ENCODE measurements at places on chromosomes 16 and 17.
A peak's percentile ranks its signal among the peaks of the same experiment; 100 is the strongest.

GRCh38 chr16:15785386-15786059 is 71.3 kb downstream of the MYH11 start:
- DNase-seq: no peak

GRCh38 chr17:32303781-32304288 is 38.1 kb downstream of the C17orf75 start:
- no peak for DNase-seq

GRCh38 chr16:14667347-14668266 is 26.5 kb downstream of the PLA2G10 start:
- DNase-seq: no peak

DNA sequence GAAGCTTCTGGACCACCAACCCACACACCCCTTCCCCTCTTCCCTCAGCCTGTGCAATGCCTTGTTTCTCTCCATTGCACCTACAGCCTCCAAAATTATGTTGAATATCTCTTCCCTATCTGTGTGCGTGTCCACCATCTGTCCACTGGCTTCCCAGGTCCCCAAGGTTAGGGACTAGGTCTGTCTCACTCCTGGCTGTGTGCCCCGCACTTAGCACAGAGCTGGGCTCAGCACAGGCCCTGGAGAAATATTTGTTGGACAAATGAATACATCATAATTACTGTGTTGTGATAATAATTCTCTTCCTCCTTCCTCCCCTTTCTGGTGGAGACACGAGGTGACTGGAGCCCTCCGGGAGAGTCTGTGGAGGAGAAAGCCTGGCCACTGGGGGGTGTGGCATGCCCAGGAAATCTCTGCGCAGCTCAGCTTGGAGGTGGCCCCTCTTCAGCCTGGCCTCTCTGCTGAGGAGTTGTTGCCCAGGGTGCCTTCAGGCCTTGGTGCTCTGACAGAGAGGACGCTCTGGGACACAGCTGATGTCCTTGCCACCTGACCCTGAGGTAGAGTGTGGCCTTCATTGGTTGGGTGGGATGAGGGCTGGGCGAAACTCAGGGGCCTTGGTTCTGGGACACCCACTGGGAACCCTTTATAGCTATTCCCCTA is 3.3 kb upstream of the BRD7 start:
- DNase-seq: no peak

GRCh38 chr16:58088091-58088490 is 41.1 kb downstream of the CFAP20 start:
- DNase-seq: no peak

GRCh38 chr16:26071101-26071866 is 379.5 kb downstream of the HS3ST4 start:
- no peak for DNase-seq

DNA sequence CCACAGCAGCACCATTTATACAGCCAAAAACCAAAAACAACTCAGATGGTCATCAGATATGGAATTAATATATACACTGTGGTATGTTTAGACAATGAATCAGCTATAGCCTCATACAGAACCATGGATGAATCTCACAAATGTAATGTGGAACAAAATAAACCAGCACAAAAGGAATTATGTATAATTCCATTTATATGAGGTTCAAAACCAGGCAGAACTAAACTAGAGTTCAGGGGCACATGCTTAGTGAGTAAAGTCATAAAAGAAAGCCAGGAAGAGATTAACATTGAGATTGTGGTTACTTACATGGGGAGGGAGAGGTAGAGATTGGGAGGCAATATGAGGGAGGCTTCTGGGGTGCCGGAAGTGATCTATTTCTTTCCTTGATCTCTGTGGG is 231.1 kb downstream of the COPRS start:
- DNase-seq: no peak

DNA sequence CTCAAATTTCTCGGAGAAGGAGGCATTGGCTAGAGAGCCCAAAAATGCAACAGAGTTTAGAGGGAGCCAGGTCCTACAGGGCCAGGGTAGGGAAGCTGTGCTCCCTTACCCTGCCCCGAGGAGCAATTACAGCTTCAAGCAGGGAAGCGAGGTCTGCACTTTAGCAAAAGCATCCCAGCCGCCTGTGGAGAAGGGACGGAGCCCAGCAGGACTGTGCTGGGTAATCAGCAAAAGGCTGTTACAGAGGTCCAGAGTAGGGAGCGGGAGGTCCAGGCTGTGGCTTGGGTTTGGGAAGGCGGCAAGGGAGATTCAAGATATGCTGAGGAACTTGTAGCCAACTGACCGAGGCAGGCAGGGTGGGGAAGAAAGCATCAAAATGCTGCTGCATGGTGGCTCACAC is 162.6 kb downstream of the TMEM132E start:
- no peak for DNase-seq

DNA sequence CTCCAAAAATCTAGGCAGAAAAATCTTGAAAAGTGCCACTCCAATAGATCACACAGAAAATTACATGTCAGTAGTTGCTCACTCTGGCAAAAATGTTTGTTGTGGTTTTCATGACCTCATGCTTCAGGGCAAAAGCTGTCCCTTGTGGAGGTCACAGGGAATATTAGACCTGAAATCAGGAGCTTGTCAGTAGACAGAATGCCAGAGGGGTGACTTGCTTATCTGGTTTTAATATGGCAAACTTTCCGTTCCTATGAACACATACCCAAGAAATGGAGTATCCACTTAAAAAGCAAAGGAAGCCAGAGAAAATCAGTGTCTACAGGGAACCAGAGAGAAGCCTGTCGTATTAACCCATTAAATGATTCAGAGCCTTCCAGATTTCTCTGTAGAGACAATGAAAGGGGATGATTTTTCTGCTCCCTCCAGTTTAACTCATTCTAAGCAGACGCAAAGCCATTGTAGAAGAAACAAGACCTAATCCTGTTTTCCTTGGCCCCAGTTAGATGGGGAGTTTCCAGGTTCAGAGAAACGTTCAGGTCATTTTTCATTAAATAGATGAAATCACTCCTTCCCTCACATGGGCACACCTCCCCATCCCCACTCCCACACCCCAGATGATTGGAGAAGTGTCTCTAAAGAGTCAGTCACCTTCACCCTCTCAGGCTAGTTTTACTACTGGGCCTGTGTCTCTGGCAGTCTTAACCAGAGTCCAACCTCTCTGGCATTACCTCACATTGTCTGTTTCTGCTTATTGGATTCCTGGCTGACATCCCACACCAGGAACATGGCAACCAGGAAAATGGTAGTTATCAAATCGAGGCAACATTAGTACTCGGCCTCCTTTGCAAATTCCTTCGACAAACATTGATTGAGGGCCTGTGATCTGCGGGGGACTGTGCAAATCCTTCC is 6.0 kb downstream of the SOX9 start:
- no peak for DNase-seq

DNA sequence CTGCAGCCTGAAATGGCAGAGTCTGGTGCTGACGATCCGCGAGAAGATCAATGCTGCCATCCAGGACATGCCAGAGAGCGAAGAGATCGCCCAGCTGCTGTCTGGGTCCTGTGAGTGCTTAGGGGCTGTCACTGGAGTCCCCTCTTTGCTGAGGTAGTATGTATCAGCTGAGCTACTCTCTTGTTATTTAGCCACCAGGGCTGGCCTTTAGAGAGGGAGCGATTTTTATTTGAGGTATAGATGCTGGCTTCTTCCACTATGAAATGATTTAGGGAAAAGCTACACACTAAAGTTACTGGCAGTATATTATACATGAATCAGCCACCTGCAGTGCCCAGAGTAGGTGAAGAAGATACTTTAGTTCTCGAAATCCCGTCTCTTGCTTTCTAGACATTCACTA is 2.6 kb downstream of the CDK5RAP3 start:
- no peak for DNase-seq

- DNase-seq: no peak
Measured at GRCh38 chr17:32275060-32276042, 9.7 kb downstream of the RHBDL3 start.

GRCh38 chr16:1425616-1426370 is 5.1 kb upstream of the PERCC1 start:
- DNase-seq: no peak

DNA sequence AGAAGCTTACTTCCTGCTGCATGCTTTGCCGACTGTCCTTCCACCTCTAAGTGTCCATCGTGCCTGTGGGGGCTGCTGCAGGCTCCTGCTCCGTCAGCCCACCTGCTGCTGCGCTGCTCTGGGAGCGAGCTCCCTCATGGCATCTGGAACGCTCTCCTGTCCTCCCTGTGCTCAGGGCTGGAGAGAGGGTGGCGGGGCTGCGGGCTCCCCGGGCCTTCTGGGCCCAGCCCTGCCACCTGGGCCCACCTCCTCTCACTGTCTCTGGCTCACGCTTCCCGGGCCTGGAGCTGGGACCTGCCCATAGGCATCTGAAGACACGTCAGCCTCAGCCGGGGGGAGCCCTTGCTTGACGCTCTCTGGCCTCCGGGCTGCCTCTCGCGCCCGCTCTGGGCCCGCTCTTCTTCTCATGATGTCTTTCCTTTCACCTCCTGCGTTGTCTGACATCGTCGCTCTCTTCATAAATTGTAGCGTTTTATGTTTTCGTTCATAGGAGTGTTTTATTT is 27.0 kb downstream of the NME3 start:
- no peak for DNase-seq

- no peak for DNase-seq
Measured at GRCh38 chr17:62566996-62567578, 60.4 kb upstream of the MRC2 start.

- DNase-seq: no peak
Measured at GRCh38 chr17:71764505-71764904, 356.3 kb upstream of the SOX9 start.

- DNase-seq: no peak
Measured at GRCh38 chr17:41629316-41629715, 4.9 kb upstream of the KRT17 start.

DNA sequence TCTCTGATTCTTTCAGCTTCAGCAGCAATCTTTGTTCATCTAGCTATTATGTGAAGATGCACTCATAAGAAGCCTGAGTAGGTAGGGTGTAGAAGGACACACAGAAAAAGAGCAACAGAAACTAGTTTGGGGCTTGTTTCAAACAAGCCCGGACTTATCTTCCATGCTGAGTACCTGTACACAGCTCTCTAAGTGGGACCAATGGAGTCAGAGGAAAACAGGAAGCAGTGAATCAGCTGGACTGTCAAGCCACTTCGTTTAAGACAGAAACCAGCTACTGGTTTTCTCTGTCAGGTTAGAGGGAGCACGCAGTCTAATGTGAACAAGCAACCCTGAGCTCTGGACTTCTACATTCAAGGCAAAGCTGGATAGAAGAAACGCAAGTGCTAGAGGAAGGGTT is 16.0 kb downstream of the MAP2K6 start:
- no peak for DNase-seq

DNA sequence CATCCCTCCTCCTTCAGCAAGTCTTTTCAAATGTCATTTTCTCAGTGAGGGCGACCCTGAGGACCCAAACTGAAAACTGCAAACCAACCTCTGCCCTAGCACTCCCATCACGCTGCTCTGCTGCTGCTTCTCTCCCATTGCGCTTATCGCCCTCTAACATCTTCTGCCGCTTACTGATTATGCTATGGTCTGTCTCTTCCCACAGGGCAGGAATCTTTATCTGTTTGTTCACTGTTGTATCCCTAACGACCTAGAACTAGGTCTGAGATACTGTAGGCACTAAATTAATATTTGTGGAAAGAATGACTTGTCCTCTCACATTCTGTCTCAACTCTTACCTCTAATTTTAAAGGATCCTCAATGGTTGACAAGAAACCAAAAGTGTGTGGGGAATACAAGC is 12.5 kb downstream of the ZSCAN32 start:
- no peak for DNase-seq

GRCh38 chr16:73743665-73744496 is 552.7 kb upstream of the PSMD7 start:
- no peak for DNase-seq

DNA sequence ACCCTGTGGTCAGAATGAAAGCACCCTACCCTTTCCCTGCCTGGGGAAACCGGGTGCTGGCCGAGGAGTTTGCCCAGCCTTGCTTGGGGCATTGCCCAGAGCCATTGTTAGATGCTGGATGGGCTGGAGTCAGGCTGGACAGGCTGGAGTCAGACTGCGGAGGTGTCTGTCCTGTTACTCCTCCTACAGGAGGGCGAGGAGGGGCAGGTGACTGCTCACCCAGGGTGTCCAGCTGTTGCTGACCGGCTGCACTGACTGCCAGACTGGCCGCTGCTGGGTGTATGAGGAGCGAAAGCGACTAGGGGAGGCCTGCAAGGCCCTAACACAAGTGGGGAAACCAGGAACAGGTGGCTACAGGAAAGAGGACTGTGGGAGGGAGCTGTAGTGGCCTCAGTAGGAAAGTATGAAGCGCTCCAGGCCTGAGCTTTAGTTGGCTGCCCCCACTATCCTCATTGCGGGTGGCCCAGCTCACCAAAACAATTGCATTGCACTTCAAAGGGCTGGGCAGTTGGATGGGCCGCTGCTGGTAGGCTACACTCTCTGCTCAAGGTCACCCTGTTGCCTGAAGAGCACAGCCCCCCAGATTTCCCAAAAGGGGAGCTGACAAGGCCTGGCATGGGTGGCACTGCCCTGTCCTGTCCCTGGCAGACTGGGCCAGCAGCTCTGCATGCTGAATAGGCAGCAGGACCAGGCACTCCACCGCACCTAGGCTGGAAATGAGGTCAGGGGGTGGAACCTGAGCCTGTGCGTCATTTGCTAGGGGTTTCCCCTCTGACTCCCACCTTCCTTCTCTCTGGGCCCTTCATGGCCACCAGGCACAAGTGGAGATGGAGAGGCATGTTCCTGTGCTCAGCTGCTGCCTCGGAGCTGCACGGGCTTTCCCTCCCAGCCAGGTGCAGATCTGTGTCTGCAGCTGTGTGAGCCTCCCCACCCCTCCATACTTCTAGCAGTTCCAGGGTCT is 18.4 kb downstream of the LDHD start:
- DNase-seq: peak; percentile 20

DNA sequence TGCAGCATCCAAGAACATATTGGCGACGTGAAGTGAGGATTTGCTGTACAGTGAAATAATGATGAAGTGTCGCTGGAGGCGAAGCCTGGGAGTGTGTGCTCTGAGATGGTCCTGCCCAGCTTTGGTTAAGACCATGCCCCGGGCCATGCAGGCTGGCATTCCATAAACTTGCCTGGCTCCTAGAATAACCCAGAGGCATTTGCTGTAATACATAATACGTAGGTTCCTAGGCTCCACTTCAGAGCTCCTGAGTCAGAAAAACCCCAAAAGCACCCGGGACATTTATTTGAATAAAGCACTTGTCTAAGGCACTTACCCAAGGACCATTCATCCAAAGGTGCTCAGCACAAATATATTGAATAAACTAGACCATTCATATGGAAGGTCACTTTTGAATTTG is 279.3 kb downstream of the ABCC12 start:
- DNase-seq: no peak

GRCh38 chr17:27413315-27413714 is 42.9 kb upstream of the KSR1 start:
- DNase-seq: no peak

GRCh38 chr16:49890876-49891275 is 35.0 kb upstream of the ZNF423 start:
- DNase-seq: no peak

DNA sequence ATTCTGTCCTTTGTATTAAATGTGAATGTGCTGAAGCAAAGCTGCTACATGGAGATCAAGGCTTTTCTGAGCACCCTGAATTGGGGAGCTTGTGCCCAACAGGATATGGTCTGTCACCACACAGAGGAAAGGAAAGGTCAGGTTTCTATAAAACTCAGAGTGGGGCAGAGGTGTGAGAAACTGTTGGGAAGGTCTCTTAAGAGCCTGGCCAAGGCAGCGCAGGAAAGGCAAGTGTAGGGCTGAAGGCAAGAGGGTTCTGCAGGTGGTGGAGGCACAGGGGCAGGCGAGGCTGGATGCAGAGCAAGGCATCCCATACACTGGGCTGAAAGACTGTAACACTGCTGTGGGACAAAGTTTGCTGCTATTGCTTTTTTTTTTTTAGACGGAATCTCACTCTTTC is 8.1 kb downstream of the COX6A2 start:
- DNase-seq: no peak

- no peak for DNase-seq
Measured at GRCh38 chr17:20223808-20224328, 214.7 kb downstream of the SPECC1 start.
